Activated T-cell treated with anti-CD3 and anti-CD28 coated beads, Interleukin-2, amount 50 U/mL, for 72 hours (primary cell): ENCODE measurements at places on chromosomes 7 and 10. TPM values are rescaled to one million over a fixed set of nuclear protein-coding genes. Genes with fewer than 3 reads are reported as not detected.

The TLX1 gene
- total RNA-seq: not detected

DNA sequence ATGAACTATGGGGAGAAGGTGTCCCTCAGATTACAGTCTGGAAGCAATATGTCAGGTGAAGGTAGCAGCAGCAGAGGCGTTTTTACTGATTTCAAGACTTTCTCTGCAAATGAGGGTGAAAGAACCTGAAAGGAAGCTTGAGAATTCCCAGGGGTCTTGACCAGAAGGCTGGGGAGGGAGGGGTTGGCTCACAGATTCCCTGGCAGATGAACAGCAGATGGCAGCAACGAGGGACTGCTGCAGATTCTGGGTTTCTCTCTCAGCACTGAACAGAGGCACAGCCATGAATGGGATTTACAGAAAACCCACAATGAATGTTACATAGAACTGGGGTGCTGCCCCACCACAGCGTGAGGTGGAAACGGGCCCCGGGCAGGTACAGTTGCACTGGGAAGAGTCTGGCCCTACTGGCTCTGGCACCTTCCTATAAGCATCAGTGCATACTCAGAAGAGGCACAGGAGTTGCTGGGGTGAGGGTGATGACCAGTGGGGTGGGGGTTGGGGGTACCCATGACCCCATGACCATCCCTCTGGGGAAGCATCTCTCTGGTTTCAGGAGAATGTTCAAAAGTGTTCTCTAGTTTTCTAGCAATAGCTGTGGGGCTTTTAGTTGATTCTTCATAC is 317.8 kb downstream of the SH2D4B start:
- H3K36me3 ChIP-seq: no peaks in the 10 kb centered on the region
- H3K4me1 ChIP-seq: no peaks in the 10 kb centered on the region
- H3K4me3 ChIP-seq: no peak overlapping the region

DNA sequence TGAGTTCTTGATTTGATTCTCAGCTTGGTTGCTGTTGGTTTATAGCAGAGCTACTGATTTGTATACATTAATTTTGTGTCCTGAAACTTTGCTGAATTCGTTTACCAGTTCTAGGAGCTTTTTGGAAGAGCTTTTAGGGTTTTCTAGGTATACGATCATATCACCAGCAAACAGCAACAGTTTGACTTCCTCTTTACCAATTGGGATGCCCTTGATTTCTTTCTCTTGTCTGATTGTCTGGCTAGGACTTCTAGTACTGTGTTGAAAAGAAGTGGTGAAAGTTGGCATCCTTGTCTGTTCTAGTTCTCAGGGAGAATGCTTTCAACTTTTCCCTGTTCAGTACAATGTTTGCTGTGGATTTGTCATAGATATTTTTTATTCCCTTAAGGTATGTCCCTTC is 86.2 kb downstream of the PLXDC2 start:
- H3K4me1 ChIP-seq: no peaks in the 10 kb centered on the region
- DNase-seq: no peak
- H3K27me3 ChIP-seq: no peaks in the 10 kb centered on the region
- H3K27ac ChIP-seq: no peak overlapping the region
- H3K4me3 ChIP-seq: no peak overlapping the region

DNA sequence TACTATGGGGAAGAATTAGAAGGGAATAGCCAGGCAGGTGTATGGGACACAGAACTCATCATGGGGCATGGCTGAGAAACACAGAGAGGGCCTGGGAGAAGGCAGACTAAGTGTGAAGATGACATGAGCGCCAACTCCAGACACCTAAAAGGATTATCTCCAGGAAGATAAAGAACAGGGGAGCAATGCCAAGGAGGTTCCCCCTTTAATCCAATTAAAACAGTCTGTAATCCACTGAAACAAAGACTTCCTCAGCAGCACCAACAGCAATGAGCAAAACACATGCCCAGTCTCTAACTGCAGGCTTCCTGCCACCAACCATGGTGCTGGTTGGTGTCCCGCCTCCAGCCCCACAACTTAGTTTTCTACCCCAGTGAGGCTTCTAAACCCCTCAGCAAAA is 108.9 kb downstream of the GRID1 start:
- peaks cover 29% of the 10 kb centered on the region for H3K27me3 ChIP-seq
- DNase-seq: no peak
- no peaks in the 10 kb centered on the region for H3K36me3 ChIP-seq

The NAMPT gene
- total RNA-seq: 819 TPM

The CPA1 gene
- total RNA-seq: not detected

DNA sequence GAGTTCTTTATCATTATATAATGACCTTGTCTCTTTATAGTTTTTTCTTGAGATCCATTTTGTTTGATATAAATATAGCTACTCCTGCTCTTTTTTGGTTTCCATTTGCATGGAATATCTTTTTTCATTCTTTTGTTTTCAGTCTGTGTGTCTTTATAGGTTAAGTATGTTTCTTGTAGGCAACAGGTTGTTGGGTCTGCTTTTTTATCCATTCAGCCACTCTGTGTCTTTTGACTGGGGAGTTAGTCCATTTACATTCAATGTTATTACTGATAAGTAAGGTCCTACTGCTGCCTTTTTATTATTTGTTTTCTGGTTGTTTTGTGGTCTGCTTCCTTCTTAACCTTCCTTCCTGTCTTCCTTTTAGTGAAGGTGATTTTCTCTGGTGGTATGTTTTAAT is 21.1 kb downstream of the GALNT11 start:
- DNase-seq: no peak
- H3K4me3 ChIP-seq: no peak overlapping the region
- H3K27ac ChIP-seq: no peak overlapping the region
- H3K36me3 ChIP-seq: peaks cover 25% of the 10 kb centered on the region

The PVRIG gene
- 34.4 TPM for total RNA-seq

DNA sequence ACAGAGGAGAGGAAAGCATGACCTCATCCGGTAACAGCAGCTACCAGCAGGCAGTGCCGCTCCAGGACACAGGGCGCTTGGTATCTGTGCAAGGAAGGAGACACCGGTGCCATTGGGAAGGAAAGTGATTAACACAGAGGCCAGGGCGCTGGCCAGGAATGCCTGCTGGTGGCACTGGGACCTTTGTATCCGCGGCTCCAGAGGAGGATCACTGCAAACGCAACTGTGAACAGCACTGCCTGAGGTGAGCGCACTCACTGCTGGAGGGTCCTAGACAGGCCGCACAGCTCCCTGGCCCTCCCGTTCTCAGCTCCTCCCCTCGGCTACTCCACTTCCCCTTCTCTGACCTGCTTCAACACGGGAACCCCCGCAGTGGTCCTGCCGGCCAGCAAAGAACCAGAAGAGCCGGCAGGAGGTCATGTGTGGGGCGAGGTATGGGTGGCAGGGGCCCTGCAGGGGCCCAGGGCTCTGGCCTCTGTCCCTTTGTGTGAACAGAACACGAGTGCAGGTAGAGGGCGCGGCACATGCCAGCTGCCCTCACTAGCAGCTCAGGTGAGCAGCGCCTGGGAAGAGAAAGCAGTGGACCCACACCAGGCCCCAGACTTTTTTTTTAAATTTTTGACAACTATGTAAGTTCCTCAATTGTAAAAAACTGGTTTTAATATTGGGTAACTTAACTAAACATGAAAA is 107.6 kb downstream of the VIPR2 start:
- DNase-seq: no peak
- H3K27ac ChIP-seq: no peak overlapping the region
- H3K36me3 ChIP-seq: no peaks in the 10 kb centered on the region
- peaks cover 11% of the 10 kb centered on the region for H3K4me1 ChIP-seq
- no peak overlapping the region for H3K4me3 ChIP-seq

The ZKSCAN5 gene
- total RNA-seq: 9.3 TPM

GRCh38 chr7:69620063-69620462 is 21.8 kb downstream of the AUTS2 start:
- H3K4me3 ChIP-seq: no peak overlapping the region
- H3K36me3 ChIP-seq: no peaks in the 10 kb centered on the region
- DNase-seq: no peak
- no peak overlapping the region for H3K27ac ChIP-seq

The CCDC7 gene
- total RNA-seq: 16.7 TPM

The ANKRD26 gene
- total RNA-seq: 10.6 TPM

- H3K27ac ChIP-seq: no peak overlapping the region
- no peak overlapping the region for H3K4me3 ChIP-seq
- H3K27me3 ChIP-seq: no peaks in the 10 kb centered on the region
Measured at GRCh38 chr7:46932306-46932675, 649.6 kb downstream of the TNS3 start.

The CTTNBP2 gene
- total RNA-seq: not detected

- H3K36me3 ChIP-seq: no peaks in the 10 kb centered on the region
- H3K27ac ChIP-seq: no peak overlapping the region
- peaks cover 21% of the 10 kb centered on the region for H3K27me3 ChIP-seq
- DNase-seq: no peak
Measured at GRCh38 chr10:80660736-80661135, 123.0 kb downstream of the SH2D4B start.

The C10orf143 gene
- total RNA-seq: 6.4 TPM

GRCh38 chr10:48492201-48492600 is 112.7 kb downstream of the ARHGAP22 start:
- no peaks in the 10 kb centered on the region for H3K36me3 ChIP-seq
- no peak overlapping the region for H3K4me3 ChIP-seq
- DNase-seq: no peak
- peaks cover 21% of the 10 kb centered on the region for H3K4me1 ChIP-seq

DNA sequence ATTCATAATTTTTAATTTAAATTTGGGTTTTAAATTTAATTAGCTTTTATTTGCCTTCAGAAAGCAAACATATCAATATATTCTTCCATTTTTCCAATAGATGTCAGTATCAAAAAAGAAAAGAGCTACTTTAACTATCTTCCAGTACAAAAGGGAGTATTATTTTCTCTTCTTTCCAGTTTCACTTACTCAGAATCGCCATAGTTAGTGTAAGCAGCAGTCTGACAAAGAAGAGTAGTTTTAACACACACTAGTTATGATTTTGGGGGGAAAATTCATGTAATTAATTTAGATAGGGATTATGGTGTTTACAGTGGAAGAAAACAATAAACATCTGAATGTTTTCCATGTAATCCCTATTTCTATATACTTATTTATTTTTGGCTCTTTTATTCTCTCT is 272.6 kb upstream of the DGKB start:
- H3K36me3 ChIP-seq: no peaks in the 10 kb centered on the region
- no peak for DNase-seq
- no peak overlapping the region for H3K4me3 ChIP-seq
- H3K27ac ChIP-seq: no peak overlapping the region

The TMEM236 gene
- 0.65 TPM for total RNA-seq

DNA sequence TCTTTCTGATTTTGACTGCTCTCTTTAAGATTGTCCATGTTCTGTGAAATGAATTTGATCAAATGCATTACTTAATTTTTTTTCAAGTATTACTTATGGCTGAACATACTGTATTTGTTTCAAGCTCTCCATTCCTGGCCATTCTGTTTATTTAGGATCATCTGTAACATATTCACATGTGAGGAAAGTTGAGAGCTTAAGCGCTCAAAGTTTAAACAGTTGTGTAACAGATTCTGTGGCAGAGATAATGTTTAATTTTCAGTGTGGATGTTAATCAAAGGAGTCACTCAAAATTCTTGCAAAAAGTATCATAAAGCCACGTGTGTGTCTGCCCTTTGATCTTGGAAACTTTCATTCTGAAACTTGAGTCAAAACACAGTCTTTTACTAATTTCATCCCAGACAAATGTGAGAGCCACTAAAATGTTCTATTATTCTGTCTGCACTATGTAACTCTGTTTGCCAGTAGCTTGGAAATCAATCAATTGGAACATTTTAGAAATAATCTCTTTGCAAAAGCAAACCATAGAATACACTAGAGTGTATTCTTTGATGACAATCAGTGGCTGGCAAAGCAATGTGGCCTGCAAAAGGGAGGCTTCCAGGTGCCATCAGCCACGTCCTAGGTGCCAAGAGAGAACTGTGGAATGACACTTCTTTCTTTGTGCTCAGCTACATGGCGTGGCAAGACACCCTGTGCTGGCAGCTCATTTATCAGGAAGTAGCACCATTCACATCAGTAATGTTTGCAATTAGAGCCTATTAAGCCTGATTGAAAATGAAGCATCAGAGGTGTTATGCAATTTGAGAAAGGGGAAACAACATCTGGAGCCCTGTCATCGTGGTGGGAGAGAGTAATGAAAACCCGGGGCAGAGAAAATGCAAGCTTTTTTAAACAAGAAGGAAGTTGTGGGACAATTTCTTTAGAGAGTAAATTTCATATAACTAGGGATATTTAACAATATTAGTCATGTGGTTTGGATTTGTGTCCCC is 40.9 kb downstream of the ARL5B start:
- no peak overlapping the region for H3K27ac ChIP-seq
- no peaks in the 10 kb centered on the region for H3K36me3 ChIP-seq
- no peak for DNase-seq
- H3K4me3 ChIP-seq: no peak overlapping the region
- H3K4me1 ChIP-seq: peaks cover 16% of the 10 kb centered on the region

The SHTN1 gene
- total RNA-seq: 0.19 TPM

The ALDH18A1 gene
- total RNA-seq: 52.8 TPM

- H3K4me3 ChIP-seq: no peak overlapping the region
- DNase-seq: no peak
- no peak overlapping the region for H3K27ac ChIP-seq
Measured at GRCh38 chr10:108411206-108411605, 1246.7 kb upstream of the SORCS1 start.

DNA sequence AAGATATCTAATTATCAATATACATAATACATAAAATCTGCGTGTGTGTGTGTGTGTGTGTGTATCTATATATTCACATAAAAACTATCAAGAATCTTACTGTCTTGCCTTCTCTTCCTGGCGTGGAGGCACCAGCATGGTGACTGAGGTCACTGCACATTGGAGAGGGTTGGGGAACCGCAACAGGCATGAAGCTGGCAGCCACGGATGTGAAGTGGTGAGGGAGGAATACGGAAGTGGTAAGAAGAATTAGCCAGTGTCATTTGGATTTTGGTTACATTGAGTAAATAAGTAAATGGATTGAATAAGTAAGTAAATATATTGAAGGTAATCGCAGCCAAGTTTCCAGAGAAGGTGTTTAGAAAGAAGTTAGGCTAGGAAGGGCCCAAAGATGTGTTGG is 85.1 kb downstream of the TRIM24 start:
- DNase-seq: no peak
- peaks cover 9% of the 10 kb centered on the region for H3K4me1 ChIP-seq
- no peak overlapping the region for H3K4me3 ChIP-seq
- H3K36me3 ChIP-seq: peaks cover 27% of the 10 kb centered on the region
- H3K27ac ChIP-seq: no peak overlapping the region
- H3K27me3 ChIP-seq: no peaks in the 10 kb centered on the region

- H3K27ac ChIP-seq: no peak overlapping the region
- peaks cover 6% of the 10 kb centered on the region for H3K27me3 ChIP-seq
- no peaks in the 10 kb centered on the region for H3K4me1 ChIP-seq
- no peak overlapping the region for H3K4me3 ChIP-seq
- no peak for DNase-seq
Measured at GRCh38 chr7:51307651-51308210, 8.9 kb downstream of the COBL start.
